GM12864 (cell line): ENCODE measurements at places on chromosomes 11 and 22.

- no peak for DNase-seq
These were observed 673 bp upstream of the SCUBE2 start for GRCh38 chr11:9092072-9092471.

- no peak for DNase-seq
These were observed 72.7 kb upstream of the CRTAM start for GRCh38 chr11:122765487-122766131.

DNA sequence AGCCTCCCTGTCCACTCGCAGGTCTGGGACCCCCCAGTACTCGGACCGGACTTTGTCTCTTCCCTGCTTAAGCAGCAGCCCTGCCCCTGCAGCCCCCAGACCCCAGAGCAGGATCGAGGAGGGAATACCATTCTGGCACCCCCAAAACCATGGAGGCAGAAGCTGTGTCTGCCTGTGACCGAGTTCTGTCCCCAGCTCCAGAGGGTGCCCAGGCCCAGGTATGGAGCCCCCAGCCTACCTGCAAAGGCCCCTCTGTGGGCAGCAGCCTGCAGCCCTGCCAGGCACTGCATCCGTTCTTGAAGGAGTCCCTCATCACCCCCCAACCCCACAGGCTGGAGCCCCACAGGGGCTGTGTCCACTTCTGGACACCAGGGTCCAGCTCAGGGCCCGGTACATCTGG, 163.8 kb downstream of the BRD1 start:
- no peak for DNase-seq

GRCh38 chr11:67695606-67696005, 21.2 kb upstream of the ALDH3B2 start:
- DNase-seq: no peak

DNA sequence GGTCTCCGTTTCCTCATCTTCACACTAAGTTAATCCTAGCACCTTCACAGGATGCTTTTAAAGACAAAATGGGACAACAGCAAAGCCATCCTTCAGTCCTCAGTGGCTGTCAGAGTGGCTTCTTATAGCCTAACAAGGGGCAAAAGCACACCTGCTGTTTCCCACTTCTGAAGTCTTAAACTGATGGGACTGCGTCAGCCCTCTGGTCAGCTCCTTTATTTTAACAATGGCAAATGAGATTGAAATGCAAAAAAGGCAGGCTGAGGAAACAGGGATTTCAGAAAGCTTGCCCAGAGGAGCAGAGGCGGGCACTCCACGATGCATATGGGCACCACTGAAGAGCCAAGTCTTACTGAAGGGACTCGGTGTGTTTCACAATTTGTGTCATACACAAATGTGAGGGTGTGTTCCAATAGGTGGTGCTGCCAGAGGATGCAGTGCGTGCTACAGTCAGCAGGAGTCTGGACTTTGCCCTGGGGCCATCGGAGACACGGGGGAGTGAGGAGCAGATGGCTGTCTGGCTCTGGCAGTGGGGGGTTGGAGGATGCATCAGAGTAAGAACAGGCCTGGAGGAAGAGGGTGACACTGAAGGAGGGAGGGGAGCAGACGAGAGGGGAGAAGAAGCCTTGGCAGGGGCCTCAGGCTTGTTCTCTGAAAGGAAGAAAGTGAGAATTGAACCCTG, 47.3 kb downstream of the TENM4 start:
- no peak for DNase-seq

DNA sequence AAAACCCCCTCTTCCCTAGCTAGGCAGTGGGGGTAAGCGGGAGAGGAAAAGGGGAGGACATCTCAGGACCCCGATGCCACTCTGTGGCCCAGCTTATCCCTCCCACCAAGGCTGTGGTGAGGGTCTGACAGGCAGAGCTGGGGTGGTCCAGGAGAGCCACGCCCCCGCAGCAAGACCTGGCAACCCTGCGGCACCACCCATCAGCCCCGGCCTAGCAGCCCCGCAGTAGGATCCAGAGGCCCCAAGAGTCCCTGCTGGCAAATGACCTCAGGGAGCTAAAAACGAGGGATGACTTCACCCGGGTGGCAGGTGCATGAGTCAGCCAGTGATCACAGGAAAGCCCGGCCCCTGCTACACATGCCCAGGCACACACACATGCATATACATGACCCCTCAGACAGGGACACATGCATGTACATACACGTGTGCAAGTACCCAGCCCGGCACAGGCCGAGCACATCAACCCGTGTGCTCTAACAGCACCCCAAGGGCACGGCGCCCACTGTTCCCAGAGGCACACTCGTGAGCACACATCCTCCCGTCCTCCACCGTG, 32.3 kb downstream of the ARVCF start:
- DNase-seq: no peak

DNA sequence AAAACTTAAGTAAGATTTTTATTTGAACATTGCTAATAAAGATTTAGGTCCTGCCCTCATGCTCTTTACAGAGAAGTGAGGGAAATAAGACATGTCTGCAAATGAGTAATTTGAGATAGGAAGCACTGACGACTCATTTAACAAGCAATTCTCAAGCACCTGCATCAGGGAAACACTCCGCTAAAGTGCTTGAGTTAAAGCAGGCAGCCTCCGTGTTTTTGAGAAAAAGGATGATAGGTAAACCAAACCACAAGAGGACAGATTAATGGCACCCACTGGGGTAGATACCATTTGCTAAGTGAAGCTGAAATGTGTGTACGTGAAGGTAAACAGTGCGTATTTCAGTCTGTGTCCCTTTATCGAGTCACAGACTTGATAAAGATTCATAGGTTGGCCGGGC, 184.6 kb upstream of the CARD18 start:
- DNase-seq: no peak

GRCh38 chr11:8333376-8333775, 69.7 kb upstream of the LMO1 start:
- no peak for DNase-seq

- DNase-seq: no peak
These were observed 37.6 kb downstream of the PITPNB start for GRCh38 chr22:27881421-27881820.

- no peak for DNase-seq
These were observed 39.5 kb upstream of the EMID1 start for GRCh38 chr22:29166180-29166579.

- no peak for DNase-seq
These were observed 51.1 kb downstream of the CLMP start for GRCh38 chr11:123143921-123144320.

DNA sequence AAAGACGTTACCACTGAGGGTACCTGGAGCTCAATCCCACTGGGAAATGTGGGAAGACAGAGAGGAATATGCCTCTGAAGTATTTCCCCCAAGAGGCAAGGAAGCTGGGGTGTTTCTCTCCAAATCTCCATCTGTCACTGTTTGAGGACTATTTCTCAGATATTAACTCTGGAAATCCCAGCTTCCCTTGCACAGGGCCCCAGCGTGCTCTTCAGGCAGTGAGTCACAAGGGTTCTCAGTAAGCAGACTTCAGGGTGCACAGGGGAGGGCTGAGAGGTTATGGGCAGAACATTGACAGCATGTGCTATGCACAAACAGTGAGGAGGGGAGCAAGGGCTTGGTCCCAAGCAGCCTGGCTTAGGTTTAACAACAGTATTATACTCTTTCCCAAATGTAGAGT, 60.9 kb upstream of the EED start:
- no peak for DNase-seq

- peak; percentile 64 for DNase-seq
These were observed 43.3 kb downstream of the MYEOV start for GRCh38 chr11:69337211-69337721.

GRCh38 chr11:65896034-65896999, 3.9 kb downstream of the FOSL1 start:
- DNase-seq: no peak

- no peak for DNase-seq
These were observed 75.7 kb downstream of the CCDC83 start for GRCh38 chr11:85930879-85931366.

- no peak for DNase-seq
These were observed 20.2 kb downstream of the CELF1 start for GRCh38 chr11:47532597-47533213.

DNA sequence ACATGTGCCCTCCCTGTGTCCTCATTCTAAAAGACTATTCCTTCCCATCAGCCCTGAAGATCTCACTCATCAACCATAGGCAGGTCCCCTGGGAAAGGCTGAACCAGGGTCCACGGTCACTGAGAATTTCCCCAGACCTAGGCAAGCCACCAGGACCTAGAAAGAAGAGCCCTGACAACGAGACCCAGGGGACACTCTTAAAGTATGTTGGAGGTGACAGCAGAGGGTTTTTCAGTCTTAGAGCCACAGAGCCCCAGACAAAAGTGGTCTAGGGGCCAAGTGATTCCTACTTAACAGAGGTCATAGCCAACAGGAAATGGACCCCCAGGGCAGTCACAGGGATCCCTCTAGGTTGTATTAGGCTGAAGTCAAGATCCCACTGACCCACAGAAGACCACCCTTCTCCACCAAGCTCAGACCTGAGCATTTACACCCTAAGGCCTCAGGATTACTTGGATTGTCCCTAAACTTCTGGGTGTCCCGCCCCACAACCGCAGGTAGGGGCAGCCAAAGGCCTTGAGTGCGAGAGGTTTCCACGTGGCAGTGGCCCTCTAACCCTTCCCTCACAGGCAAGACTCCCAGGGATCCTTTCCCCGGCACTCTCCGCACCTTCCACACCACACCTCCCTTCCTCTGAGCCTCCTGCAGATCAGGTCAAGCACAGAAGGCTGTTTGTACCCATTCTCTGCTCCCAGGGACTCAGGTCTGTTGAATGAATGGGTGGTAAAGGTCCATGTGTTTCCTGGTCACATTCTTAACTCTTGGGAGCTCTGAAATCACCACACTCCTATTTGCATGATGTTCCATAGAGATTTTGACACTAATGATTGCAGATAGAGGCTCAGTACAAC, 12.3 kb downstream of the POU2AF1 start:
- DNase-seq: no peak

DNA sequence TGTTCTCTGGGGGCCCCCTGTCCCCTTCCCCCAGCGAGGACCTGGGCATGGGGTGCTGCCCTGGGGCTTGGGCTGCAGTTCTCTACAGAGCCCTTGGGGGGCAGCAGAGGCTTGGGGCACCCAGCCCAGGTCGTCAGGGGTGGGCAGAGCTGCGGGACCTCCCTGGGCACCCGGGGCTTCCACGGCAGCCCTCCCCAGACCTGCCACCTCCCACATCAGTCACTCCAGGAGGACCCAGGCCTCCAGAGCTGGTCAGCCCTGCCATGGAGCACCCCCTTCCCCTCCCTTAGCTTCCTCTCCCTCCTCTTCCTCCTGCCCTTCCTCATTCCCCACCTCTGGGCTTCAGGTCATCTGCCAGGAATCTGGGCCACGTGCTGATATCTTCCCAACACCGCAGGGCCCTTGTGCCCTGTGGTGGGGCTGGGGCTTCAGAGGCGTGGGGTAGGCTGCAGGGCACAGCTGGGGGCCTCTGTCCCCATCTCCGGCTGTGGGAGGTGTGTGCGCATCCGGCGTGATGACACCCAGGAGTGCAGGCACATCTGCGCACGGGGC, 5.8 kb downstream of the TSPAN4 start:
- no peak for DNase-seq

GRCh38 chr11:124644426-124645280, 22.0 kb downstream of the TBRG1 start:
- no peak for DNase-seq

DNA sequence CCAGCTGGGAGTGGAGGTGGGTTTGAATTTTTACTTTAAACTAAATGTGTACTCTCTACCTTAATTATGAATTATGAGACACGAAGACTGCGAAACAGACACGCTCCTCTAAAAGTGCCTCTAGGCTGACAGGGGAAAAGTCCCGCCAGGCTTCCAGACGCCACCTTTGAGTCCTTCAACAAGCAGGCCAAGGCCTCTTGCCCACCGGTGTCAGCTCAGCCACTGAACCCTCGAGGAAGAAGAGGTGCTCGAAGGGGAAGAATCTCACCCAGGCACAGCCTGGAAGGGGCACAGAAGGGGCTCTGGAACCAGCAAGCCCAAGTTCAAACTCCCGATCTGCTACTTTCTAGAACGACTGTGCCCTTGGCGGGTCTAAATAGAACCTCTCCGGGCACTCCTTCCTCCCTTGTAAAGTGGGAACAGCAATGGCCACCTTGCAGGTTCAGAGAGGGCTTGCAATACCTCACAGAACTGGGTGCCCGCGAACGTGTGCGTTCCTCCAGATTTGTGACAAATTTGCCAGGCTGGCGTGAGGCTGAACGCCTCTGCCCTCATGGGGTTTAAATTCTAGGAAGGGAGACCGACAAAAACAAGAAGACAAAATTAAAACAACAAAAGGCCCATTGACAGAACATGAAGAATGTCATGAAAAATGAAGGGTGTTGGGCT, 158.5 kb upstream of the GRK3 start:
- DNase-seq: no peak

DNA sequence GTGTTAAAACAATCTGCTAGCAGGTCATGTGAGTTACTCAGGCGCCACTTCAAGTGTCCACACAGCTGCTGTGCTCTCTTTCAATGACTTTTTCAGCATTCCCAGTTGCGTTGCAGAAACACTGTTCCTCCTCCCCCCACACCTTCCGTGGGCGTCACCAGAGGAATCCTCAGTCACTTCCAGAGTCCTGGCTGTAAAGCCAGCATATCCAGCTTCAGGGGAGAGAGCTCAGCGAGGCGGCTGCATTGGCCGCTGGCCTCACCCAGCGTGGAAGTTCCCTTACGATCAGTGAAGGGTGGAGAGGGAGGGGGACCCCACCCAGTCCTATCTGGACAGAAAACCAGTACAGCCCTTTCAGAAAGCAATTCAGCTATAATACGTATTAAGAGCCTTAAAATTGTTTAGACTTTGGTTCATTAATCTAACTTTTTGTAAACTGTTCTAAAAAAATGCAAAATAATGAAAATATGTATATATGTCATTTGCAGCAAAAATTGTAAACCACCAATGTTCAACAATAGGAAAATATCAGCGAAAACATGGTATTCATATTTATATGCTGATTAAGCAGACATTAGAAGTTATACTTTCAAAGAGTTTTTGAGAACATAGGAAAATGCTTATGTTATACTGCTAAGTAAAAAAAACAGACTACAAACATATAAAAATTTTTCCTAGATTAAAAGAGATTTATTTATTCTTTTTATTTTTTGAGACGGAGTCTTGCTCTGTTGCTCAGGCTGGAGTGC, 2.8 kb upstream of the ANO9 start:
- DNase-seq: no peak

- DNase-seq: no peak
These were observed 137.2 kb upstream of the OPCML start for GRCh38 chr11:133669371-133670053.

- DNase-seq: peak; percentile 93
These were observed at the start of gene EHD1 for GRCh38 chr11:64878494-64879243. EHD1 (minus strand) TSS chr11:64878621; CDS start chr11:64878464, 157 bp downstream.

DNA sequence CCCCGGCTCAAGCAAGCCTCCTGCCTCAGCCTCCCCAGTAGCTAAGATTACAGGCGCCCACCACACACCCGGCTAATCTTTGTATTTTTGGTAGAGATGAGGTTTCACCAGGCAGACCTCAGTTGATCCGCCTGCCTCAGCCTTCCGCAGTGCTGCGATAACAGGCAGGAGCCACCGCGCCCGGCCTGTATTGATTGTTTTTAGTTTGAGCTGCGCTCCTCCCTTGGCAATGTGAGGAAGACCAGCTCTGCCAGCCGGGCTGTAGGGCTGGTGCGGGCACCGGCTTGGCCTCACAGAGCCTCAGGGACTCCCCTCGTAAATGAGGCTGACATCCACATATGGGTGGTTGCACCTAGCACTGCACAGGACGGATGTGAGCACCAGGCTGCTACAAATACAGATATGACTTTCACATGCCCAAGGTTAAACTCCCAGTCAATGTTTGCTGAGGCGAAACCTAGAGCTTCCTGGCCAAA, 7.5 kb upstream of the SLC2A11 start:
- no peak for DNase-seq
